Right forelimb (tissue), 1 donor: ENCODE measurements at places on chromosomes 13 and 19.

- no peak for DNase-seq
Observed at GRCh38 chr19:16736709-16737108, 17.1 kb downstream of the NWD1 start.

DNA sequence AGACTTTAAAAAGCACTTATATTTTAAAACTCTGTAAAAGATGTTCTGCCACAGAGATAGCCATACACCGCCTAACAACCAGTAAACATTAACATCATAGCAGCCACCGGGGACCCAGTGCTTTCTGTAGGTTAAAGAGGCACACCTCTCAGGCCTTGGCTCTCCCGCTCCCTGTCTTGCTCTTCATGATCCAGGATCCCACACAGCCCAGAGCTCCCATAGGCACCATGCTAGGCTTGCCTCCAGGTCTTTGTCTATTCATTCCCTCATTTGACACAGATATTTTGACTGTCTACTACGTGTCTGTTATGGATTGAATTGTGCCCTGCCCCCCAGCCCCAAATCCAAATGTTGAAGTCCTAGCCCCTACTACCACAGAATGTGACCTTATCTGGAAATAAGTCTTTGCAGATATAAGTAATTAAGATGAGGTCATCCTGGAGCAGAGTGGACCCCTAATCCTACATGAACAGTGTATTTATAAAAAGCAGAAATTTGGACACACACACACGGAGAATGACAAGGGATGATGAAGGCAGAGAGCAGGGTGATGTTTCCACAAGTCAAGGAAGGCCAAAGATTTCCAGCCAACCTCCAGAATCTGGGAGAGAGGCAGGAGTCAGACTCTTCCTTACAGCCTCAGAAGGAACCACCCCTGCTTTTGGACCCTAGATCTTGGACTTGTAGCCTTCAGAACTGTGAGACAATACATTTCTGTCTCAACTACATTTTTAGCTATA lies 272.6 kb downstream of the DNAJC15 start:
- peak; percentile 62 for DNase-seq

DNA sequence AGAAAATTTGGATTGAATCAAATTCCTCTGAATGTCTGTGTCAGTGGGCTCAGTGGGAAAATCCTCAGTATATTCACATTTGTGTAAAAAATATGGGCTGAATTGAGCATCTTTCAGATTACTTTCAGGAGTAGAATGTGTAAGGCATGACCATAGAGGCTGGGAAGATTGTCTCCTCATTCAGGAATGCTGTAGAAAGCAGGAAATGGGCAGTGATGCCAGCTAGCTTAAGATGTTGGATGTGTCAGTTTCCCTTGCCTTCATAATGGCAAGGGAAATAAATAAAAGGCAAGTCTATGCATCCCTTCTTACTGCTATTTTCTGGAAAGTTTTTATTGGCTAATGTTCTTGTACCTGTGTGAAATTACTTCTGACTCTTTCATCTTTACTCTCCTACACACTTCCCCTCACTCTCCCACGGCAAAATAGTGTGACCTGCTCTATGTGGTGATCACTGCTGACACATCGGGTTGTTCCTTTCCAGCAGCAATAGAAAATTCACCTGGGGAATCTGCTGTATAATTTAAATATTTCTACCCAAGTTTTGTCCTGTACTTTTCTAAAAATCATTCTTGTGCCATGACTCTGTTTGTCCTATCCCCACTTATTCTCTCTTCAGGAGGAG lies 103.2 kb downstream of the LMO7 start:
- DNase-seq, result no peak

DNA sequence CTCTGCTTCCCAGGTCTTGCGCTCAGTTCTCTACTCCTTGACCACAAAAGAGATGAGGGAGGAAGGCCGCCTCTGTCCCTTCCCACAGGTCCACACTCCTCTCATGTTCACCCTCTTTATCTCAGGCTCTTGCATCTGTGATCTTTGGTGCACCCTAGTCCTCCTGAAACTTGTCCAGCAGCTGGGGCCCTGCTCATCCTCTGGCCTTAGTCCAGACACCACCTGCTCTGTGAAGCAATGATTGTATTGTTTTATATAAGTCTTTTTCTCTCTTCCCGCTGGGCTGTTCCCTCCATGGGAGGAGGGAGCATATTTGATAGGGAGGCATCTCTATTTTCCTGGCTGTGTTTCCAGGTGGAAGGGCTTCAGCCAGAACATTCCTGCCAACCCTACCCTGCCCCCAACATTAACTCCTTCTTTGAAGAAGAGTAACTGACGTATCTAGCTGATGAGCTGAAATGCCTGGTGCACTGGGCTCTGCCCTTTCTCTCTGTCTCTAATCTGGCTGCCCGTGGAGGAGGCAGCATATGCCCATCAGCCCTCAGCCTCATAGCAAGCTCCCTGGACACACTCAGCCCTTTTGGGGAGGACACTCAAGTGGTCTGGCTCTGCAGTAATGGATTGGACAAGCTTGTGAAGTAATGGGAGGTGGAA lies 38.2 kb upstream of the SIAH3 start:
- DNase-seq, result no peak

- no peak for DNase-seq
Observed at GRCh38 chr13:74067818-74068217, 66.4 kb downstream of the KLF12 start.

- DNase-seq, result no peak
Observed at GRCh38 chr13:31191748-31192147, 8.0 kb upstream of the B3GLCT start.

GRCh38 chr13:31739226-31739625 lies at the start of gene RXFP2:
RXFP2 (plus strand) TSS chr13:31739526; CDS start chr13:31739613, 87 bp downstream.
- DNase-seq, result no peak

DNA sequence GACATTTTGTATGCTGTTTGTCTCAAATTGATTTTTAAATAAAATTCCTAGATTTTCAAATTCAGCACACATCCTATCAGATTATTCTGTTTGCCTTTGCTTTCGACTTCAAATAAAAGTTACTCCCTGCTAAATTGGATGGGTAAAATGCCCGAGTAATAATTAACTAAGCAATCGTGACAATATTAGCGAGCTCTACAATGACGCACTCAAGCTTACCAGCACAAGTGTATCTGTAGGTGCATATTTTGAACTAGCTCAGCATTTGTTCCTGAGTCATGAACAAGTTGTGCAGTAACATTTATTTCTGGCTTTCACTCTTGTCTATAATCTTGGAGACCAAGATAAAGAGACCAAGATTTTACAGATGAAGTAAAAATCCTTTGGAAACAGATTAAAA lies 113.4 kb downstream of the UBL3 start:
- no peak for DNase-seq

GRCh38 chr13:91372911-91373310 lies 25.4 kb downstream of the MIR17HG start:
- no peak for DNase-seq

DNA sequence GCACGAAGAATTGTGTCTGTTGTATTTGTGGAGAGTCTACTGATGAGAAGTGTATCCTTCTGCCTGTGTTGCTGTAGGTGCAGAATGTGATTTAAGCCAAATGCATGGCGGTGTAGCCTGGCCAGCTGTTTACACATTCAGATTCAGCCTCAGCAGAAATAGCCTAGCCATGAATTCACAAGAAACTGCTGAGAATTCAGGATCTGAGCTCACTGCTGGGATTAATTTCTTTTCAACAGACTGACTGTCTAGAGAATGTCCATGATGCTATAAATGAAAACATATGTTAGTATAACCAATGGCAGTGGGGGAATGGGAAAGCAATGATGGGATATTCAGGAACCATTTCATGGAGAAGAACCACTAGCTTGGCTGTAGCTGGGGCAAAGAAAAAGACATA lies 77.4 kb upstream of the RNF113B start:
- DNase-seq, result no peak

DNA sequence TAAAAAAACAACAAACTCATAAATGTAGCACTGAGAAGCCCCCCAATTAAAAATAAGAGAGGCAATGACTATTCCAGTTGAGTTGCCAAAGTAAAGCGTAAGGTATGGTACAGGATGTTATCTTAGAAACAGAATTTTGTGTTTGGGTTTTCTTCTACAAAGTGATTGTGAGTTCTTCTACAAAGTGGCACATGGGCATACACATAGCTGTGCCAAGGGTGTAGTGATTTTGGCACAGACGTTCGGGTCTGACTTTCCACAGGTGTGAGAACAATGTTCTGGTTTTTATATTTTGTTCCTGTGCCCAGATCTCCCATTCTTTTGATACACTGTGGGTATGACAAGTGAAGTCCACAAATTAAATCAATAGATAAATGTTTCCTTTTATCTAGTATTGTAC lies 190.1 kb upstream of the CSNK1A1L start:
- DNase-seq, result no peak

GRCh38 chr13:95865080-95865615 lies 188.1 kb downstream of the UGGT2 start:
- no peak for DNase-seq

DNA sequence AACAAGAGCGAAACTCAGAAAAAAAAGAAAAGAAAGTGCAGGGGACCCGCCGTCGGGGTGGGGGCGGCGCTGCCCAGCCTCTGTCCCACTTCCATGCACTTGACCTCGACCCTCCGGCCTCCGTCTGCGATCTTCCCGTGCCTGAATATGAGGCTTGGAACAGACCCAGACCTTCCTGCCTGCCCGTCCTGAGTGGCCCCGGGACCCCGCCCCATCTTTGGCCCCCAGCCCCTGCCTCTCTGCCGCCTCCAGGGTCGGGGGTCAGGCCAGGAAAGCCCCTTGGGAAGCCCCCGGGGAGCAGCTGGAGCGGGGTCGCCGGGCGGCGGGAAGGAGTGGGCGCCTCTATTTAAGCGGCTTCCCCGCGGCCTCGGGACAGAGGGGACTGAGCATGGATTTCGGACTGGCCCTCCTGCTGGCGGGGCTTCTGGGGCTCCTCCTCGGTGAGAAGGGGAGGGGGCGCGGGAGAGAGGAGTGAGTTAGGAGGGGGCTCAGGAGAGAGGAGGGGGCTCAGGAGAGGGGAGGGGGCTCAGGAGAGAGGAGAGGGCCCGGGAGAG lies at the start of gene MADCAM1:
Gene MADCAM1, plus strand, starts transcription at position 375 of the 554 bp plus-strand sequence. Its CDS starts 14 bp downstream, at position 389.
- DNase-seq, result no peak

DNA sequence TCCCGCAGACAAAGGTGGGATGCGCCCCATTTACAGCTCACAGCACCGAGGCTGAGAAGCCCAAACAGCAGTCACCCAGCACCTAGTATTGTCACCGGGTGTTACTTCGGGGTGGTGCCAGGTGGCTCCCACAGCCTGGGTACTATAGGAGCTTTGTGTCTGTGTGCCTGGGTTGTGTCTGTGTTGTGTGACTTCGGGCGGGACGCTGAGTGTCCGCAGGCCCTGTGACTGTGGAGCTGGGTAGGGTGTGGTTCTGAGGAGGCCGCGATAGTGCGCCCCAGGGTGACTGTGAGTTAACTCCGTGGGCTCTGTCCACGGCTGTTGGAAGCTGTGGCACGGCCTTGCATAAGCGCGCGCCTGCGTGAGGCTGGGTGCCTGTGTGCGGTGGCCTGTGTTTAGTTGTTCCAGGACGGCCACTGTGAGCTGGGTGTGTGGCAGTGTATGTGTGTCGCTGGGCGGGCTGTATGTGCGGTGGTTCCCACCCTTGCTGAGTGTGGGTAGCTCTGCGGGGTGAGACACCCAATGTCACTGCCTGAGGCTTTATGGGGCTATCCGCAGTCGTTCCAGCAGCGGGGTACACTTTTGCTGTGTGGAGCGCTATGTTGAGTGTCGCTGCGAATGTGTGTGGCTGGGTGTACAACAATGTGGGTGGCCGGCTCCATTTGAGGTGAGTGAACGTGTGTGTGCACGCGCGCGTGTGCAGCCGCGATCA lies 559 bp upstream of the SSBP4 start:
- DNase-seq, result no peak

DNA sequence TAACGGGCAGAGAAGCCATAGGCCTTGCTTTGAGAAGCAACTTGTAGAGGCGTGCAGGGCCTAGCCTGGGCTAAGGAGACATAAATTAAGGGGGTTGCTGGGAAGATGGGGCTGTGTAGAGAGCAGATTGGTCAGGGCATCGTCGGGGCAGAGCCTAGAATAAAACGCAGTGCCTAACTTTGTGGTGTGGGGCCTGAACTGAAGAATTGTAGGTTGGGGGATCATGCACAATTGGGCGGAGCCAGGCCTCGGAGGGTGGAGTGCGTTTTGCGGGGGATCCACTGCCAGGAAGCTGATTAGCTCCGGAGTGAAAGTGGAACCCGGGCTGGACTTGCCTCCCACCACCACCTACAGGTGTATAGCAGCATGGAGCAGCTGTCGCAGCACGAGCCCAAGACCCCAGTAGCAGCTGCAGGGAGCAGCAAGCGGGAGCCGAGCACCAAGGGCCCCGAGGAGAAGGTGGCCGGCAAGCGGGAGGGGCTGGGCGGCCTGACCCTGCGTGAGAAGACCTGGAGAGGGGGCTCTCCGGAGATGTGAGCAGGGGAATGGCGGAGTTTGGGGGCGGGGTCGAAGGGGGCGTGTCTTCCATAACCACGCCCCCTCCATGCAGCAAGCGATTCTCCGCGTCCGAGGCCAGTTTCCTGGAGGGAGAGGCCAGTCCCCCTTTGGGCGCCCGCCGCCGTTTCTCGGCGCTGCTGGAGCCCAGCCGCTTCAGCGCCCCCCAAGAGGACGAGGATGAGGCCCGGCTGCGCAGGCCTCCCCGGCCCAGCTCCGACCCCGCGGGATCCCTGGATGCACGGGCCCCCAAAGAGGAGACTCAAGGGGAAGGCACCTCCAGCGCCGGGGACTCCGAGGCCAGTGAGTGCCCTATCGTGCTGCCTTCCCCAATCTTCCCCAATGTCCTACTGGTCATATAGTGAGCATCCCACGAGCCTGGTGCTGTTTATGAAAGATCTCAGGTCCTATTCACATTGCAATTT lies 13.8 kb downstream of the DNASE2 start:
- peak; percentile 88 for DNase-seq

- DNase-seq, result no peak
Observed at GRCh38 chr13:110416131-110417025, 109.3 kb downstream of the COL4A2 start.

- DNase-seq, result no peak
Observed at GRCh38 chr13:102901056-102901455, 55.2 kb downstream of the ERCC5 start.

DNA sequence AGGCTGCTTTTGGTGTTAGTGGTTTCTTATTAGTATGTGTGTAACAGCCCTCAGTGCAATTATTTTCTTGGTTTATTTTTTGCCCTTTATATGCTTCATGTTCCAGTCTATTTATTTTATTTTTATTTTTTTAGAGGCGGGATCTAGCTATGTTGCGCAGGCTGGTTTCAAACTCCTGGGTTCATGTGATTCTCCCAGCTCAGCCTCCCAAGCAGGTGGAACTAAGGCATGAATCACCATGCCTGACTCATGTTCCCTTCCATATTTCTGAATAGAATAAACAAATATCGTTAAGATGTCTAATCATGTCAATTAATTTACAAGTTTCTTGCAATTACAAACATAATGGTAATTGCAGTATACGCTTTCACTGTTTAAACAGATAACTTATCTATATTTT lies 11.7 kb downstream of the SKA3 start:
- DNase-seq, result no peak

- DNase-seq, result no peak
Observed at GRCh38 chr13:25085125-25085742, 10.7 kb upstream of the PABPC3 start.
